ENCODE measurements at places on chromosomes 16 and 17.

- DNase-seq: no peak
Measured at GRCh38 chr17:55540414-55541091, 29.3 kb upstream of the SMIM36 start.

GRCh38 chr16:8310323-8310722 is 280.0 kb downstream of the TMEM114 start:
- DNase-seq: no peak

DNA sequence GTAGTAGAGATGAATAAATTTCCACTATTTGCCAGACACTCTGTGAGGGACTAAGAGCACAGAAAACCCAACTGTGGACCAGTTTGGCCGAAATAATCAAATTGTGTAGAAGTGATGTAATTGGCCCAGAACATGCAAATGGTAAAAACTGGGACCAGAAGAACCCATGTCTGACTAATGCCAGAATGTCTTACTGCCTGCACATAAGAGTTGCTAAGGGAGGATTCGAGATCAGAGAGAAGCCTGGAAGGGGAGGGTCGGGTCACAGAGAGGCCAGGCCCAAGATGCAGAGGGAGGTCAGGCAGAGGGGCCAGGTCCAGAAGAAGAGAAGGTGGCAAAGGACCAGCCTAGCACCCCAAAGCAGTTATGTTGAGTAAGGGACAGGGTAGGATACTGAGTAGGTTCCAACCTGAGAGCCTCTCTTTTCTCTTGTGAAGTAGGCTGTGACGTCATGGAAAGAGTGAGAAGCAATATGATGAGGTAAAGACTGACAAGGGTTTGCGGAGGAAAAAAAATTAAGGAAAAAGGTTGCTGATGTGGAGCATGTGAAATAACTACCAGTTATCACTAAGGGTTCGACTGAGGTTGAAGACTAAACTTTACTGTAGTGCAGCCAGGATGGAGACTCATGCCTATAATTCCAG is 53.2 kb downstream of the SKAP1 start:
- DNase-seq: no peak

- no peak for DNase-seq
Measured at GRCh38 chr17:49783791-49784190, 4.7 kb upstream of the KAT7 start.

- no peak for DNase-seq
Measured at GRCh38 chr16:72764015-72764654, 283.8 kb downstream of the ZFHX3 start.

DNA sequence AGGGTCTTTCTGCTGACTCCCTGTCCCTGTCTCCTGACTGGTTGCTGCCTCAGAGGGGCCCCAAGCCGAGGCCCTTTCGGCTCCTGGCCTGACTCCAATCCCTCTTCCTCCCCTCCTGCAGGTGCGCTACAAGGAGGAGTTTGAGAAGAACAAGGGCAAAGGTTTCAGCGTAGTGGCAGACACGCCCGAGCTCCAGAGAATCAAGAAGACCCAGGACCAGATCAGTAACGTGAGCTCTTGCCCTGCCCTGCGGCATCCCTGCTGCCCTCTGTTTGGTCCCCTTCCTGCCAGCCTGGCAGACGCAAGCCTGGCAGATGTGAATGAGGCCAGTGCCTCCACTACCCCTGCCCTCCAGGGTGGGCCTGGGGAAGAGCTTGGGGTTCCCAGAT is 27.1 kb upstream of the LASP1NB start:
- DNase-seq: peak; percentile 15

GRCh38 chr17:68566442-68566738 is 34.8 kb downstream of the FAM20A start:
- DNase-seq: no peak

GRCh38 chr17:9185688-9186284 is 164.5 kb downstream of the NTN1 start:
- no peak for DNase-seq

DNA sequence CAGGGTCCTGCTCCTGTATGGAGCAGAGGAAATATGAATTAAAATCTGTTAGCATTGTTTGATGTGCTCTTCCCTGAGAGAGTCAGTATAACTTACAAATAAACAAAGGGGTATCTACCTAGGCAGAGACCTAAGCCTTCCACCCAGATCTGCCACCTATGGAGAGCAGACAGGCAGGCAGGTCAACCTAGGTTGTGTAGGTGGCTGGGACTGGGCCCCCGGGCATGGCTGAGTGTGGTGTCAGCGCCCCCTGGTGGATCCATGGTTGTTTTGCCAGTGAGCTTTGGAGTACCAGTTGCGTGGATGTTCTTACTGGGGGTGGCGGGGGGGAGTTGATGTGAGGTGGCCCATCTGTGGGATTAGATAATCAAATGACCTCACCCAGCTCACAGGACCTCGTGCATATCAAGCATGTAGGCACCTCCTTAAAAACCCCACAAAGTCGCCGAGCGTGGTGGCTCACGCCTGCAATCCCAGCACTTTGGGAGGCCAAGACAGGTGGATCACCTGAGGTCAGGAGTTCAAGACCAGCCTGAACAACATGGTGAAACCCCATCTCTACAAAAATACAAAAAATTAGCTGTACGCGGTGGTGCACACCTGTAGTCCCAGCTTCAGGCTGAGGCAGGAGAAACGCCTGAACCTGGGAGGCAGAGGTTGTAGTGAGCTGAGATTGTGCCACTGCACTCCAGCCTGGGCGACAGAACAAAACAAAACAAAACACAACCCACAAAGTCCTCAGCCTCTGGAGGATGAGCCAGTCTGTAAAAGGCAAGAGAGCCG is 17.6 kb downstream of the DUS2 start:
- peak; percentile 84 for DNase-seq

DNA sequence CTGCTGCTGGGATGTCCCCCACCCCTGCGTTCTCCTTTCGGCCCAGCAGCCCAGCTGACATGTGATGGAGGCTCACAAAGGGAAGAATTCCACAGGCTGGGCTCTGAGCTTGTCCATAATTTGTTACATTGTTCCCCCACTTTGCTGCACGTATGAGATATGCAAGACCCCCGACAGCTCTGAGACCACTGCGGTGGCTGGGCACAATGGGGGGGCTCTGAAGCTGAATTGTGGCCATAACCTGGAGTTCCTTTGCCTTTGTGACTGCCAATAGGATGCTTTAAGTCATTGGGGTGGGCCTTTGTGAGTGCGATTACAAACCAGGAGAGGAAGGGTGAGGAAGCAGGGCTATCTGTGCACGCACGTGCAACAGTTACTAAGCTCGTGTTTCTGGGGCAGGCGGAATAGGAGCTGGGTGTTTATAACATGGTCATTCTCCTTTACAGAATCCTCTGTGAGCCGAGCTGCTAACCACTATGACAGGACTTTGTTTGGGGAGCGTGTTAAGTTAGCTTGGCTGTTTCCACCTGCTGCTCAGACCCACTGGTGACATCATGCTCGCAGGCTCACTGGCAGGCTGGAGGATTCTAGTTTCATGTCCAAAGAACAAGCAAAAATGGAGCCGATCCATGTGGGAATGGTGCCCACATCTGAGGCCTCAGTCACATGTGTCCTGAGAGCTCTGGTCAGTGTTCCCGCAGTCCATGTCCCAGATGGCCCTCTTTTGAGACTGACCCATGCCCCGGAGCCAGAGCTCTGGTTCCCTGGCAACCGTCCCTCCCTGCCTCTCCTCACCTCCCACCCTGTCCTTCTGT is 208.3 kb upstream of the SALL1 start:
- no peak for DNase-seq

- no peak for DNase-seq
Measured at GRCh38 chr16:3475604-3476375, 19.5 kb downstream of the C16orf90 start.

- DNase-seq: peak; percentile 61
Measured at GRCh38 chr16:79047337-79047736, 553.2 kb downstream of the MAF start.

Measured in common myeloid progenitor, CD34-positive (primary cell).